ENCODE measurements at places on chromosomes 7 and 10.

GRCh38 chr10:76021398-76021797 lies 590.0 kb downstream of the LRMDA start:
- DNase-seq, result no peak

- no peak for DNase-seq
These were observed 61.7 kb upstream of the KLF6 start for GRCh38 chr10:3846736-3847135.

- no peak for DNase-seq
These were observed 1381.1 kb upstream of the LRRTM3 start for GRCh38 chr10:65544756-65545155.

- DNase-seq, result no peak
These were observed 172.8 kb upstream of the CXCL12 start for GRCh38 chr10:44557596-44558191.

- DNase-seq, result peak; percentile 15
These were observed 147.5 kb upstream of the FRMD4A start for GRCh38 chr10:14478201-14478600.

GRCh38 chr7:104640506-104640905 lies 312.1 kb downstream of the LHFPL3 start:
- DNase-seq, result no peak

GRCh38 chr10:6228010-6228511 lies 25.3 kb downstream of the PFKFB3 start:
- DNase-seq, result no peak

- DNase-seq, result no peak
These were observed 609.4 kb upstream of the PCDH15 start for GRCh38 chr10:55410415-55410885.

GRCh38 chr10:43225787-43226153 lies 41.1 kb downstream of the RASGEF1A start:
- DNase-seq, result no peak

DNA sequence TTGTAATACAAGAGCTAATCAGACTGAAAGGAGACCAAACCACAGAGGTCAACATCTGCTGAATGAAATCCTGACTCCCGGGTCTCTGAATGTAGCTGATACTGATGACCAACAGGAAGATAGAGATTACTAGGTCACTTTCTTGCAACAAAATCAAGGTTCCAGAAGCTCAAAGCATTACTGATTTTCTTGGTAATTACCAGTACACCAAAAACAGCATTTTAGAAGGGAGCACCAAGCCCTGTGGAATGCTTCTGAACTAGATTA lies 177.7 kb downstream of the SLC25A13 start:
- no peak for DNase-seq

GRCh38 chr7:28984217-28984616 lies 26.1 kb upstream of the TRIL start:
- DNase-seq, result no peak

GRCh38 chr7:105786520-105787470 lies 89.6 kb downstream of the ATXN7L1 start:
- no peak for DNase-seq

GRCh38 chr10:28211759-28212158 lies 91.1 kb downstream of the MPP7 start:
- no peak for DNase-seq

DNA sequence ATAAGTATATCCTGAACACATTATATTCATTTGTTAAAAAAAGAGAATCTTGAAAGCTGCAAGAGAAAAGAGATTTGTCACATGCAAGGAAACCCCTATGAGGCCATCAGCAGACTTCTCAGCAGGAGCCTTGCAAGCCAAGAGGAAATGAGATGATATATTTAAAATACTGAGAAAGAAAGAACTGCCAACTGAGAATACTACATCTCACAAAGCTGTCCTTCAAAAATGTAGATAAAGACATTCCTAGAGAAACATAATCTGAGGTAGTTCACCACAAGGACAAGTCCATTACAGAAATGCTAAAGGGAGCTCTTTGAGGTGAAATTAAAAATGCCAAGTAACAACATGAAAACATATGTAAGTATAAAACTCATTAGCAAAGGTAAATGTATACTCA lies 224.4 kb upstream of the MBL2 start:
- no peak for DNase-seq

DNA sequence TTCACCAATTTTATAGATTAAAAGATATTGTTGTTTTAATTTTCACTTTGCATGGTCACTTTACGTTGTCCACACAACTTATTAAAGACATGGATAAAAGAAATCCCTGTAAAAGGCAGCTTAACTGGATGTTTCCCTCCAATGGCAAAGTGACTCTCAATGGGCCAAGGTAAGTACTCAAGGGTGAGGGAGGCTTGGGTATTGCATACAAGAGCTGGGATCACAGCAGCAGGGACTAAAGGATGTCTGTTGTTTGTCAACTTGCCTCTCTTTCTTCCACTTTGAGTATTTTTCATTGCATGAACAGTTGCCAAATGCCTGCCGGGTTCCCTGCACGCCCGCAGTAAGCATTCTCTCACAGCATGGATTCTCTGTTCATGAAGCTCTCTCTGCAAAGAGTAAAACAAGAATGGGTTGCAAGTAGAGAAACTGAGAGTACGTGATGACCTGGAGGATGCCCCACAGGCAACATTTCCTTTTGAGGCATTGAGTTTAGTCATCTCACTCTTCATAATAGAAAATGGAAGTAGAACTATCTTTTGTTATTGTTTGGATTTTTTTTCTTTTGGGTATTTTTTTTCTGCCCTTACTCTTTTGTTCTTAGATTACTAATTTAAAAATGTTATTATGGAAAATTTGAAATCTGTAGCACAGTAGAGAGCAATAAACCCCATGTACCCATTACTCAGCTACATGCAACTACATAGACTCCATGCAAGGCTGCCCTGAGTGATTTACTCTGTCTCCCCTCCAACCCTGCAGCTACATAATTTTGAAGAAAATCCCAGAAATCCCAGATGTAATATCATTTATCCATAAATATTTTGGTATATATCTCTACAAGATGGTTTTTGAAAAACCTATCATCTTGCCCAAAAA lies 26.3 kb downstream of the GPR141 start:
- no peak for DNase-seq

GRCh38 chr7:133987582-133987981 lies 139.6 kb upstream of the LRGUK start:
- no peak for DNase-seq

DNA sequence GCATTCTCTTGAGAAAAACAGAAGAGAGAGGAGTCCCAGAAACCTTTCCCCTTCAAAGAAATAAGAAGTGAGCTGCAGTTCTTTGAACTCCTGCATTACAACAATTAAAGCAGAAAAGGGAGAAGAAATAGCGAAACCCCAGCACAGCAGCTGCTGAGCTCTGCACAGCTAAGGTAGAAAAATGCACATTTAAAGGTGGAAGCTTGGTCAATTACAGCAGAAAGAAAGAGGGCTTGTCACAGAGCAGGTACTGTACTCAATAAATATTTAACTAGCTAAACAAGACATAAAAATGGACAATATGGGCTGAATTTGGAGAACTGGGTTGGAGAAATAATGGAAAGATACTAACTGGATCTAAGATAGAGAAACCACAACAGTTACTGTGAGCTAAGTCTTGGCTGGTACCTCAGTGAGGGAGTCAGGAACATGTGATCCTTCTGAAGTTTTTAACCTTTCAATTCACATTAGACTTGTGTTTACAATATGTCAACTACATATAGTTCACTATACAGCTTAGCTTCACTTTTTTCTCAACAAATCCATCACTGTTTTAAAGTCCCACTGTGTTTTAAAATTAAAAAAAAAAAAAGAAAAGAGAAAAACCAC lies 332.5 kb downstream of the ELMO1 start:
- no peak for DNase-seq

GRCh38 chr7:18760046-18760445 lies 264.5 kb downstream of the HDAC9 start:
- DNase-seq, result no peak
